Iris pigment epithelial cell (primary cell): ENCODE measurements at places on chromosomes 6 and 20.

GRCh38 chr6:156659822-156660198 is 117.4 kb upstream of the ARID1B start:
- DNase-seq = no peak

DNA sequence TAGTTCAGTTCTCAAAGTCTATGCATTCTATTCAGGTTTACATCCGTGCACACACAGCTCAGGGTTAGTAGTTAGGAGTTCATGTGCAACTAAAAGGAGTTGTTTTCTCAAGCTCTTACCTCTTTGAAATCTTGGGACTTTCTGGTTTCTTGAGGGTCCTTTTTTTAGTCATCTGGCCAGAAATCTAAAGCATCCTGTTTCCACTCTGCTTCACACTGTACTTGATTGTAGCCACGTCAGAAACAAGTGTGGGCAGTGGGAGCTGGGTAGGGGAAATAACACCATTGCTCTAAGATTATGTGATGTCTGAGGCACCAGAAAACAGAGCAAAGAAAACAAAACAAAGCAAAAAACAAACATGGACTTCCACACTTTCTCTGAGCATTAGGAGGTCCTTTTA is 58.3 kb downstream of the HDGFL1 start:
- DNase-seq = no peak

DNA sequence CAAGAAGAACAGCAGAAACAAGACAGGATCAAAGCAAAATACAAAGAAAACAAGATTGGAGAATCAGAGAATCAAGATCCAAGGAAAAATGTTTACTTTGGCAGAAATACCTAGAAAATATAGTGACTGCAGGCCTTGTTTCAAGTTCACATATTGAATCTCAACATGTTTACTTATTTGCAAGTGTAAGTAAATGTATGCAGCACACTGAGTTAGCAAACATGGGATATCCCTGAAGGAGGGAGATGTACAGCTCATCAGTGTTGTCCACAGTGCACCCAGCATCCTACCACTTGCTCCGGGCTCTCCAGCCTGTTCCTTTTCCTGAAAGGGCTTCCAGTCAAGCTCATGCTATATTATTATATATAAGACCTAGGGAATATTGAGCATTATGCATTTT is 319.5 kb downstream of the PRL start:
- no peak for DNase-seq

DNA sequence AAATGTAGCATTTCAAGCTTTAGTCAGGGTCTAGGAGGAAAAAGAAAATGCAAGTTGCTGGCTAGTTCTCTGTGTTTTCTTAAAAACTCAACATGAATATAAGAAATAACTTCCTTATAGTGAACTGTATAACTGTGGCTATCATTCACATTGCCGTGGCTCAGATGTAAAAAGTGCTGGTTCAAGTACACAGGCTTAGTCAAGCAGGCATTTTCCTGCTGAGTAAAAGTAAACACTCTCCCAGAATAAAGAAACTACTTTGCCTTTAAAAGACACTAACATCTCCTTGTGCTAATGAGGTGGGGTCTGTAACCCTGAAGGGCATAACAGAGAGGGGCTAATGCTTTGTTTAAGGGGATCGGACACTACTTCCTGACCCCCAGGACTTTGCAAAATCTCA is 3.3 kb downstream of the ATP5F1E start:
- DNase-seq = no peak

GRCh38 chr20:3813848-3814581 is 6.3 kb upstream of the AP5S1 start:
- no peak for DNase-seq

GRCh38 chr6:113649276-113649675 is 207.9 kb upstream of the MARCKS start:
- peak; percentile 63 for DNase-seq

DNA sequence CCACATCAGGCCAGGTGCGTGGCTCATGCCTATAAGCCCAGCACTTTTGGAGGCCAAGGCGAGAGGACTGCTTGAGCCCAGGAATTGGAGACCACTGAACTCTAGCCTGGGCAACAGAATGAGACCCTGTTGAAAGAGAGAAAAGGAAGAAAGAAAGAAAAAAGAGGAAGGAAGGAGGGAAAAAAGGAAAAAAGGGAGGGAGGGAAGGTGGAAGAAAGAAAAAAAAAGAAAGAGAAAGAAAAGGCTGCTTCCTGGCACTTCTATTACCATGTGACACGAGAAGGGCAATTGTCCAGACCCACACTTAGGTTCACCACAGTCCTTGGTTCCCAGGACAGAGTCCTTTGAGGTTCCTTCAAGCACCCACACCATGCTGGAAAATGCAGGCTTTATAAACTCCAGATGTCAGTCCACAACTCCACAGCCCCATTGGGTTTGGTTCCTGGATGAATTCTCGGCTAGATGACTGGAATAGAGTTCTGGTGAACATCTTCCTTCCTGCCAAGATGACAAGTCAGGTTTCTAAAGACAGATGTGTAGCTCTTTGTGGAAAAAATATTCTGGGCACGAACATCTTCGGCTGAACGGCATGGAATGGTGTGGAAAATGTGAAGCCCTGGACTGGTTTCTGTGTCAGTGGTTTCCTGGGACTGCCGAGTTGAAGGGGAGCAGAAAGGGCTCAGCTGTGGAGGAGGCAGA is 32.5 kb downstream of the NT5E start:
- DNase-seq = no peak

GRCh38 chr20:59579404-59580145 is 24.8 kb upstream of the PHACTR3 start:
- no peak for DNase-seq

- DNase-seq = peak; percentile 78
These were observed 204.5 kb downstream of the KIF16B start for GRCh38 chr20:16368645-16369292.

GRCh38 chr6:29986179-29986781 is 43.9 kb downstream of the HLA-A start:
- DNase-seq = no peak

- DNase-seq = no peak
These were observed 80.1 kb downstream of the MRPL14 start for GRCh38 chr6:44047179-44047546.

DNA sequence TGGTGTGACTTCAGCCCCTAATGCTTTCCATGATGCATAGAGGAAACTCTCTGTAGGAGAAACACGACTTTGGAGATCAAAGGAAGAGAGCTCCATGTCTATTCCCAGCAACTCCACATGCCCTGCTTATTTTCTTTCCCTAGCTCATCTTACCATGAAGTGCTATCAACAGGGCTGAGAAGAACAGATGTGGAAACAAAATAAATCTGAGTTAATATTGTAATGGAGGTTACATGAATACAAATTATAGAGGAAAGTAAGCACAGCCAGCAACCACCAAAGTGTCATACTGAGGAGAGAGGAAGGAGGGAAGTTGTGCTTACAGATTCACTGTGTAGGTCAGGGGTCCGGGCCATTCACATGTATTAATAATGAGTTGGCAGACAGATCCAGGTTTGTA is 157.5 kb downstream of the RFPL4B start:
- DNase-seq = no peak
